ENCODE measurements at places on chromosomes 12 and 14.

- no peak for DNase-seq
These were observed 28.4 kb downstream of the IRAK3 start for GRCh38 chr12:66217342-66217917.

DNA sequence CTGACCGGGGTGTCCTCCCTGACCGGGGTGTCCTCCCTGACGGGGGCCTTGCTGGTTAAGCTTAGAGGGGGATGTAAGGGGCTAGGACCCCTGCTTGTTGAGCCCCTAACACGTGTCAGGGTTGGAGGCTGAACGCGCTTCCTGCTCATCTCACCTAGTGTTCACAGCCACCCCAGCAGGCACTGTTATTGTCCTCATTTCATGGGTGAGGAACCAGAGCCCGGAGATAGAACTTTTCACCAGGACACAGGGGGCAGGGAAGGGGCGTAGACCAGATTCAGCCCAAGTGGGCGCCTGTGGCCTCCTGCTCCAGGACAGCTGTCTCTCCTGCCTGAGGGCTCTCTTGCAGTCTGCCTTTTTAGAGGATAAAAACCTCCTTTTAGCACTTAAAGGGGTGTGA, 236.3 kb downstream of the GLT1D1 start:
- no peak for DNase-seq

GRCh38 chr12:116257215-116257614, 20.3 kb downstream of the MED13L start:
- no peak for DNase-seq

DNA sequence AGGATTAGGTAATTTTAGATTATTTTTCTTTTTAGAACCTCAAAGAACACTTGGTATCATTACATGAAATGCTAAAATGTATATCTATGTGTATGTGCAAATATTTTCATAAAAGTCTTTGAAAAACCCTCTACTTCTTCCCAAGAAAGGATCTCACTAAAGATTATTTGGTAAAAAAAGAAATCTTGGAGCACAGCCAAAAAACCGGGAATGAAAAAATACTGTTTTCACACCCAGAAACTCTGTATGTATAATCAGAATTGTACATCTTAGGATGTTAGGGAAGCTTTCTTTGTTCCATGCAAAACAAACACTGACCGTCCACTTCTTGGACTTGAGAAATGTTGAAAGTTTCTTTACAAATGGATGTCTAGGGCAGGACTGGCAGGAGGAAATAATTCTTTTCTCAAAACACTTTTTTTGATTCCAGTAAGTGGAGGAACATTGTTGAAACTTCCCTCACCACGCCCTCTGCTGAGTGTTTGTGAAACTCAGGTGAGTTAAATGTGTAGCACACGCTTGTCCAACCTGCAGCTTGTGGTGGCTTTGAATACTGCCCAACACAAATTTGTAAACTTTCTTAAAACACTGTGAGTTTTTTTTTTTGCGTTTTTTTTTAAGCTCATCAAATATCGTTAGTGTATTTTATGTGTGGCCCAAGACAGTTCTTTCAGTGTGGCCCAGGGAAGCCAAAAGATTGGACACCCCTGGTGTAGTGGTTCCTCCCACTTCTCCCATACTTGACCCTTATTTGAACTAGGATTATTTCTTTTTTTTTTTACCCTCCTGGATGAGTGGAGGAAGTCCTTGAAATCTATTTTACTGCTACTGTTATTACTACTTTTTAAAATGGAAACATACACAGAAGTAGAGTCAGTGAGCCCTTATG, 26.6 kb downstream of the FBXO34 start:
- DNase-seq: no peak

DNA sequence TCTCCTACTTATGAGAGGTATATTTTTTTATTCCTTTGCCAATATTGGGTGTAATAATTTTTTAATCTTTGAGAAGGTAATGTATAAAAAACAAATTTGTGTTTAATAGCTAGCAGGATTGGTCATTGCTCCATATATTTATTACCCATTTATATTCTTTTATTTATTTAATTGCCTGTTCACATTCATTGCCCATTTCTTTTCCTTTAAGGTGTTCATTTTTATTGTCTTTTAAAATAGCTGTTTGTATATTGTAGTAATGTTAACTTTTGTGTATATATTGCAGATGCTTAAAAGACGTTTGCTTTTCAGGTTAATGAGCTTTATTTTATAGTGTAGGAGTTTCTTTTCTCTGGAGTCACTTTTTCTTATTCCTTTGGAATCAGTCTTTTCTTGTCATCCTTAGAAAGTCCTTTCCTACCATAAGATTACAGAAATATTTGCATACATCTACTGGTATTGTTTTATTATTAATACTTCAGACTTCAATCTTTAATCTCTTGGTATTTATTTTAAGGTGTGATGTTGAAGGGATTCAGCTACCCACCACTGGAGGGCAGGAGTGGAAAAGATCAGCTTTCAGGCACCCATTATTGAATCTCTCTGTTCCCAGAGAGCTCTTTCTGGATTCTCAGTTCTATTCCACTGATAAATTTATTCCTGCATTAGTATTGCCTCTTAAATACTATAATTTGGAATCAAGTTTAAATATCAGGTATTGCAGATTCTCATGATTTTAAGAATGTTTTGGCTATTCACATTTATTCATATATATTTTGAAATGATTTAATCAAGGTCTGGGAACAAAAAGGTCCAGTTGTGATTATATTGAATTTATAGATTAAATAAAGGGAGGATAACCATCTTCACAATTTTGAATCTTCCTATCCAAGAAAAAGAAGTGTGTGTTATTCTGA, 17.3 kb downstream of the PPM1A start:
- no peak for DNase-seq

DNA sequence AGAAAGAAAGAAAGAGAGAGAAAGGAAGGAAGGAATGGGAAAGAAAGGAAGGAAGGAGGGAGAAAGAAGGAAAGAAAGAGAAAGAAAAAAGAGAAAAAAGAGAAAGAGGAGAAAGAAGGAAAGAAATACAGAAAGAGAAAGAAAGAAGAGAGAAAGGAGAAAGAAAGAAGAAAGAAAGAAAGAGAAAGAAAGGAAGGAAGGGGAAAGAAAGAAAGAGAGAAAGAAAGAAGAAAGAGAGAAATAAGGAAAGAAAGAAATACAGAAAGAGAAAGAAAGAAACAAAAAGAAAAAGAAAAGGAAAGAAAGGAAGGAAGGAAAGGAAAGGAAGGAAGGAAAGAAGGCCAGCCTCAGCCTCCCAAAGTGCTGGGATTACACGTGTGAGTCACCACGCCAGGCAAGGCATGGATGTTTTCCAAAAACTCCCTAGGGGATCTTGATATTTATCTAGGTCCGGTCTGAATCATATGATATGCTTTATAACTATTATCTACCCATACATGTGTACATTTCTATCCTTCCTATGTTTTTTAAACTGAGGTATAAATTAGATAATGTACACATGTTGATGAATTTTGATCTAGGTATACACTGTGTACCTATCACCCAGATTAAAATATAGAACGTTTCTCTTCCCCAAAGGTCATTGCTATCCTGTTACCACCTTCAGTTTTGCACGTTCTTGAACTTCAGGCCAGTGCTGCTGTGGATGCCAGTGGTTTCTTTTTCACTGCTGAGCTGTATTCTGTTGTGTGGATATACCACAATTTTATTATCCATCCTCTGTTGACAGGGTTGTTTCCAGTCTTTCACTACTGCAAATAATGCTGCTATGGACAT, 177.9 kb downstream of the RBM19 start:
- no peak for DNase-seq

- DNase-seq: no peak
These were observed 10.8 kb downstream of the INF2 start for GRCh38 chr14:104700225-104700651.

DNA sequence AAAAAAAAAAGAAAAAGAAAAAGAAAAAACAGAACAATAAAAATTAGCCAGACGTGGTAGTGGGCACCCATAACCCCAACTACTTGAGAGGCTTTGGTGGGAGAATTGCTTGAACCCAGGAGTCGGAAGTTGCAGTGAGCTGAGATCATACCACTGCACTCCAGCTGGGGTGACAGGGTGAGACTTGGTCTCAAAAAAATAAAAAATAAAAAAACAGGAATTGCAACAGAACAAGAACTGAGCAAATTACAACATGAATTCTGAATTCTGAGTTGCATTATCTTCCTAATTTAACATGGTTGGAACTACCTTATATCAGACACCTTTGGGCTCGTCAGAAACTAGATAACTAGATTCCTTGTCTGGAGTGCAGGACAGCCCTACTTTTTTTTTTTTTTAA, 53.3 kb upstream of the NR2C1 start:
- no peak for DNase-seq

- no peak for DNase-seq
These were observed 421.9 kb upstream of the PRICKLE1 start for GRCh38 chr12:43011383-43011926.

GRCh38 chr12:67764946-67765619, 116.5 kb downstream of the DYRK2 start:
- DNase-seq: no peak

- DNase-seq: no peak
These were observed 46.7 kb downstream of the GXYLT1 start for GRCh38 chr12:42097971-42098370.

- DNase-seq: no peak
These were observed 32.7 kb downstream of the VCPKMT start for GRCh38 chr14:50083467-50084337.

- no peak for DNase-seq
These were observed 1044.9 kb upstream of the FLRT2 start for GRCh38 chr14:84485036-84485435.

DNA sequence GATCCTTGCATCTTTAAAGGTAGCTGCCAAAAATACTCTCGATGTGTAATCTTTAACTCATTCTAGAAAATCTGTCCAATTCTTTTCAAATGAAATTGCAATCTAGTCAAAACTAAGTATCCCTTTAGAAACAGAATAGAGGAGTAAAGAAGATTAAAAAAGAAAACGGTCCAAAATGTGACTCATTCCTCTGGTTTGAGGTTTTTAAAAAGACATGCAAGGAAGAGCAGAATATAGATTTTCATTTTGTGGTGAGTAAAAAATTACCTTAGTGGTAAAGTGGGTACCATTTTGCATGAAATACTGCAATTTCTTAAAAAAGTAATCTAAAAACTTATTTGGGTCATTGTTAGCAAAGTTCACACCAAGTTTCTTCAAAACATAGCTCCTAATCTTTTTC, 108.4 kb downstream of the BRMS1L start:
- peak; percentile 4 for DNase-seq

DNA sequence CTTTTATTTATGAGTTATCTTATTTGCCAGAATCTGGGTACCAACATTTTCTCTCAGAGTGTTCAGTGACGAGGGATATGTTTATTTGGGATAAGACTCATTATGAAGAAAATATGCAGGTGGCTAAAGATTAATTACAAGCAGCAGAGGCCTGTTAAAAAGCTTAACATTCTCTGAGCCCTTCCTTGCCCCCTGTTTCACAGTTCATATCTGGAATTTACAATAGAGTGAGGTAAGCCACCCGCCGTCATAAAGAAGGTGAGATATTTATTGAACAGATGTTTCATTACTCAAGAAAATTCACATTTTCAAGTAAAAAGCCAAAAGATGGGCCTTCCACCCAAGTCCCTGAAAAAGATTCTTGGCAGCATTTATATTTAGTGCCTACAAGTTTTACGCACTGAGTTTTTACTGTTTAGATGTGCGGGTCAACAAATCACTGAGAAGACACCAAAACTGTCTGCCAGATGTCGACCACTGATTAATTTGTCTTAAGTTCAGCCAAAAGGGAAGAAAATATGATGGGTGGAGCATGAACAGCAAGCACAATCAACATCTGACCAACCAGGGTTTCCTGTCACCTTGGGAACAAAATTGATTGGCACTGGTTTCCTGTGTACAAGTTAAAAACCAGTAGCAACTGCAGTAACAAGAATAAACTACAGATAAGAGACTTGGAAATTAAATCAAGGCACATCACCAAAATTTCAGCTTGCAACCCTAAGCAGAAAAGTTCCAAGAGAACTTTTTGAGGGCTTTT, 85.5 kb upstream of the PTPRB start:
- DNase-seq: peak; percentile 43

GRCh38 chr12:65962921-65963861, 138.9 kb downstream of the HMGA2 start:
- DNase-seq: peak; percentile 80

DNA sequence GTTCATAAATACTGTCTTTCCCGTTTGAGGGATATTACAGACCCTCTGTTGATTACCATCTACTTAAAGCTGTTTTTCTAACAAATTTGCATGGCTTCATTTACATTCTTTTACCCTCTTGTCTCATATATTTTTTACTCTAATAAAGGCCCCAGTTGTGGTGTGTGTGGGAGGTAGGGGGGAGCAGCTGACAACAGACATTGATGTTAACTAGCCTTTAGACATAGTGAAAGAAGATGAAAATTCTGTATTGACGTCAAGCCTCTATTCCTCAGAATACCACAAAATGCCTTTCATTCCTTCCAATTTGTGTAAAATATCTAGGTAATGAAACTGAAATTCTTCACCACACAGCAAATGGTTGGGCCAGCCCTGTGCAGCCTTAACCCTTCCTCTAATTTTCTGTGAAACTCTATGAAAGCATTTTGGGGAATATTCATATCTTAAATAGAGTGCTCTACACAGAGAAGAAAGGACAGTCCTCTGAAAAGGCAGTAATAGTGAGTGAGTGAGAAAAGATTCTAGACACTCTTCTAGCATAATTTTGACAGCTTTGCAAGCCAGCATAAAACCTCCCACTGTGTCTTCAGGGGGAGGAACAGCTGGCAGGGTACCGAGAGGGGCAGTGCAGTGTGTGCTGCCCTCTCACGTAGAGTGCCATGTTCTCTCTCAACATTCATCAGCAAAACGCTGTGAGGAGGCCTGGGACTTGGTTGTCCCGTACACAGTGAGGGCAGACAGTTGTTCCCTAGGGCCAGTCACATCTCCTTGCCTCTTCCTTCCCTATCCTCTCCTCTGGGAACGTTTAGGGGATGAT, 20.1 kb upstream of the CERS5 start:
- DNase-seq: peak; percentile 95

DNA sequence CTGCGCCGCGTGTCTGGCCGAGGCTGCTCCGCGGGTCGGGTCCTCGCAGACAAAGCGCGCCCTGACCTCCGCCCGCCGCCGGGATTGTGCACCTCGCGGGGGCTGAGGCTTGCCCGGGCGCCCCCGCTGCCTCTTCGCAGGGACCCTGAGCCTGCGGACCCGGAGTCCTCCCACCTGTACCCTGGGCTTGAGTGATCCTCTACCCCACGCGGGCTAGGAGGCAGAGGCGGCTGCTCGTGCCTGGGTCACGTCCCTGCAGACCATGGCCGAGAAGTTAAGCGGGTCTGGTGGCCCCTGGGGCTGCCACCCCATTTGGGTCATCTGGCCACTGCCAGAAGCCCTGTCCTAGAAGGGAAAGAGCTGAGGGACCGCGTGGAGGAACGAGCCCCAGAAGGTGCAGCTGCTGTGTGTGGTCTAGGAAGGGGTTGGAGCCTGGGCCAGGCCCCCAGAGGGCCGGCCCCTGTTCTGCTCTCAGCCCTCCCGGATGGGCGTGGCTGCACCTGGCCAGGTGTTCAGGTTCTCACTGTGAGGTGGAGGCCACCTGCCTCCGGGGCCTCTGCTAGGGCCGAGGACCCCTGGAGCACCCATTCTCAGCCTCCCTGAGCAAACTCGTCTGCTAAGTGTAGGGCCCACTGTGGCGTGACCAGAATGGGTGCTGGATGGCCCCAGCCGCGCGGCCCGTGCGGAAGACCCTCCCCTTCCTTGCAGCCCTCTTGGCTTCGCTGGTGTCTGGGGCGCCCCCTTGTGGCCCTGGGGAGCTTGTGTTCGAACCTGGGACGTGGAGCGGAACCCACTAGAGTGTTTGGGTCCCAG, 49.6 kb downstream of the LRCOL1 start:
- DNase-seq: no peak
